ENCODE measurements at places on chromosomes 2 and 18. TPM values are rescaled to one million over a fixed set of nuclear protein-coding genes. Genes with fewer than 3 reads are reported as not detected.

The PNO1 gene
- 14.2 TPM for total RNA-seq

The PFN4 gene
- 1.3 TPM for total RNA-seq

The ANKRD23 gene
- 5.3 TPM for total RNA-seq

The LHCGR gene
- 1.7 TPM for total RNA-seq

The AFF3 gene
- 16.1 TPM for total RNA-seq

The L3MBTL4 gene
- total RNA-seq, result 49.9 TPM

The ITGA6 gene
- total RNA-seq, result 9.9 TPM

The TTC31 gene
- total RNA-seq, result 15.3 TPM

The GPR55 gene
- not detected for total RNA-seq

The POTEF gene
- not detected for total RNA-seq

The DSG2 gene
- 22.2 TPM for total RNA-seq

The MC2R gene
- not detected for total RNA-seq

The LYG1 gene
- 1.1 TPM for total RNA-seq

The CFC1 gene
- total RNA-seq, result not detected

The POTEJ gene
- total RNA-seq, result not detected

The SPC25 gene
- total RNA-seq, result 0.48 TPM

The GPR155 gene
- 5.4 TPM for total RNA-seq
